ENCODE measurements at places on chromosomes 16 and 17.
A peak's percentile ranks its signal among the peaks of the same experiment; 100 is the strongest.

DNA sequence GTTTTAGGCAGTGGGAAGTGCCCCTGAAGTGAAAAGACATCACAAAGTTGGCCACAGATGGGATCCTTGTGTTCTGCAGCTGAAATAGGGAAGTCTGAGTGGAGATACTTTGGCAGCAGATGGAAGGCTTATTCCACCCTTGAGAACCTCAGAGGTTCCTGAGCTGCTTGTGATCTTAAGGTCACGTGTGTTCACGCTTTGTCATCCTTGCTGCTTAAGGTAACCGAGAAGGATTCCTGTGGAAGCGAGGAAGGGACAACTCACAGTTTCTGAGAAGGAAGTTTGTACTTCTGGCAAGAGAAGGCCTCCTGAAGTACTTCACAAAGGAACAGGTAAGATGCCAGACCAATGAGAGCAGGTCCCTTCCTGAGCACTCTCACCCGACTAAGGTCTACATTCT lies 12.2 kb downstream of the ADAP2 start:
- DNase-seq, result no peak

GRCh38 chr16:81831722-81832126 lies 52.6 kb downstream of the PLCG2 start:
- DNase-seq, result peak; percentile 57

- no peak for DNase-seq
Measured at GRCh38 chr16:46899443-46900143, 15.4 kb downstream of the GPT2 start.

GRCh38 chr17:29451121-29451742 lies 61.1 kb downstream of the TAOK1 start:
- no peak for DNase-seq

GRCh38 chr17:1750628-1751027 lies 8.0 kb downstream of the SERPINF2 start:
- no peak for DNase-seq

DNA sequence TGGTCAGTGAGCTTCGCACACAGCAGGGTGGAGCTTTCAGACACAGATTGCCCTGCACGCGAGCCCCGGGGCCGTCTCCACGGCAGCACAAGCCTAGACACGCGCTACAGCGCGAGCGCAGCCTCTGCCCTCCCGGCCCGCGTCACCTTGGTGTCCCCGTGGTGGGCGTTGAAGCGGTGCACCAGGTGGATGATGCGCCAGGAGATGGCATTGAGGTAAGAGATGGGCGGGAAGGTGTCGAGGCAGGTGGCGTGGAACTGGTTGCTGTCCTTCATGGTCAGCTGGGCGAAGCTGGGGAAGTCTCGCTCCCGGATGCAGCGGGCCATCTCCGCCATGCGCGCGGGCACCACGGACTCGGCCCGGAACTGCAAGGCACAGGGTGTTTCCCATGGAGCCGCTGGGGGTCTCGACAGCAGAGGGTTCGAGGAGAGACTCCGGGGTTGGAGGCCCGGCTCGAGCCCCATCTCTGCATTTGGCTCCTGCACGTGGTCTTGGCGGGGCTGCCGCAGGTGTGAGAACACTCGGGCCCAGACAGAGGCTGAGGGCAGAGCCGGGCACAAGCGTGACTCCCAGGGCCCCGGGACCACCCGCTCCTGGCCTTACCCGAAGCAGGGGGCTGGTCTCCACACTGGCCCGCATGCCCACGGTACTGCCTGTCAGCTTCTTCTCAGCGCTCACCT lies 4.3 kb upstream of the CYBA start:
- DNase-seq, result no peak

GRCh38 chr16:49284962-49285361 lies 3.3 kb upstream of the CBLN1 start:
- no peak for DNase-seq

- DNase-seq, result peak; percentile 25
Measured at GRCh38 chr16:56451753-56452689, 667 bp downstream of the OGFOD1 start.

GRCh38 chr17:44623070-44623725 lies 33.1 kb upstream of the MEIOC start:
- DNase-seq, result no peak

DNA sequence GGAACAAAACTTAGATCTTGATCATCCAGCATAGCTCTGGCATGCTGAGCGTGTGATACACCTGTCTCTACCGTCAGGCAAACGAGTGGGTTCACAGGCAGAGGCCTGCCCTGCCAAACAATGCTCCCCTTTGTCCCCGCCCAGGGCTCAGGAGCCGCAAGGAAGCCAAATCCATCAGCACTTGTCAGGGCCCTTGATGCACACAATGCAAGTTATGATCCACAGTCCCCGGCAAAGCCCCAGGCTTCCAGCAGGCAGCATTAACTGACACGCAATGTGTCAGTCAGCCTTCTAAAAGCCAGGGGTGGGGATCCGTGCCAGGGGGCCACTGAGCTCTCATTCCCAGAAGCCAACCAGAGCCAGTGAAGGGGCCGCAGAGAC lies 460.9 kb downstream of the SLC39A11 start:
- DNase-seq, result no peak

GRCh38 chr17:39775031-39775430 lies 37.3 kb downstream of the GRB7 start:
- DNase-seq, result no peak

DNA sequence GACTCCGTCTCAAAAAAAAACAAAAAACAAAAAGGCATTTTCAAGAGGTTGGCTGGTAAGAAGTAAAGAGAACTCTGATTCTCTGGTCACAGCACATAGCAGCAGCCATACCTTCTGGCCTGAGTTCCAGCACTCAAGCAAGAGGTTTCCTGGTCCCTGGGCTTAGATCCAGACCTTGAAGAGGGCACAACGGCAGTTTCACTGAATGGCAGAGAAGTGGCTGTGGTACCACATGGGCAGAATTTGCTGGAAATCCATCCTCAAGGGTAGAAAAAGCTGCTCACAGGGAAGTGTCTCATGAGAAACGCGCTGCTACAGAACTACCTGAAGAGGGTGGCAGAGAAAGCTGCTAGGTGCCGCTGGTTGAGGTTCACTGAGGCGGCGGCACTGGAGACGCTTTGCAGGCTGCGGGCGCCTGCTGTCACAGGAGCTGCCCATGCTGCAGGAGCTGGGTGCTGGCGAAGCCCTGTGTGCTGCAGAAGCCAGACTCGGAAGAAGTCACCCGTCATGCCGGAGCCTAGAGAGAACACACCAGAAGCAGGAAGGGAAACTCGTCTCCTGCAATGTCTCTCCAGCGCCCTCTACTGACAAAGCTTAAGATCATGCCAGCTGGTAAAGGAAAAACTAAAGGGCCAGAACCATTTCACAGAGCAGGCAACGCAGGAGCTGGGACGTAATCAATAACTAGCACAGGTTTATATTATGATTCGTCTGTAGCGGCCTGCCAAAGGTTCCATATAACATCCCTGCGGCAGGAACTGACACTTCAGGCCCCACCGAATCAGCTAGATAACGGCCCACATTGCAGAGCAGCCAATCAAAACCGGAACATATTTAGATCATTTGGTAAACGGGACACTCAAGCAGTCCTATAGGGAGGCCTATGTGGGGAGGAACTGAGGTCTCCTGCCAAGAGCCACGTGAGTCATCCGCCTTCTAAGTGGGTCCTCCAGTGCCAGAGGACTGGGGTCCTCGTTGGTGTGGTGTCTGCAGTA lies 5.4 kb upstream of the ZNF213 start:
- DNase-seq, result peak; percentile 89

GRCh38 chr16:19138601-19139000 lies 24.8 kb downstream of the ITPRIPL2 start:
- DNase-seq, result no peak

GRCh38 chr16:2856061-2856670 lies 1.8 kb downstream of the PRSS22 start:
- DNase-seq, result peak; percentile 38

GRCh38 chr16:77943801-77944200 lies 78.5 kb upstream of the CLEC3A start:
- DNase-seq, result no peak

- DNase-seq, result no peak
Measured at GRCh38 chr16:58381661-58382060, 10.6 kb upstream of the GINS3 start.

- no peak for DNase-seq
Measured at GRCh38 chr17:17767154-17767869, 69.5 kb downstream of the SREBF1 start.

DNA sequence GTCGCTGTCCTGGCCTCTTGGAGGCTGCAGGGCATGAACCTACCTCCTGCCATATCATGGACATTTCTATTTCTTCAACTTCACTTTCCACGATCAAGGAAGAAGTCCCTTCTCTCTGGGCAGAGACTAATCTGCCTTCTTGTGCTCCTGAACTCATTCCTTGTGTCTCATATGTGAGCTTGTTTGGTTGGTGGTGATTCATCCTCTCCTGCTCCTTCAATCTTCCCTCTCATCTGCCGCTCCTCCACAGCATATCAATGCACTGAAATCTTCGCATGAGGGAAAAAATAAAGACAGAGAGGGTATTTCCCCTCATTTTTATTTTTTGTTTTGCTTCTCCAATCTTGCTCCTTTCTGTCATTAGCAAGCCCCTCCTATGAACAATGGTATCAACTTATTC lies 571.7 kb upstream of the GOT2 start:
- DNase-seq, result no peak

GRCh38 chr16:11497851-11498289 lies 88.8 kb downstream of the LITAF start:
- DNase-seq, result no peak

DNA sequence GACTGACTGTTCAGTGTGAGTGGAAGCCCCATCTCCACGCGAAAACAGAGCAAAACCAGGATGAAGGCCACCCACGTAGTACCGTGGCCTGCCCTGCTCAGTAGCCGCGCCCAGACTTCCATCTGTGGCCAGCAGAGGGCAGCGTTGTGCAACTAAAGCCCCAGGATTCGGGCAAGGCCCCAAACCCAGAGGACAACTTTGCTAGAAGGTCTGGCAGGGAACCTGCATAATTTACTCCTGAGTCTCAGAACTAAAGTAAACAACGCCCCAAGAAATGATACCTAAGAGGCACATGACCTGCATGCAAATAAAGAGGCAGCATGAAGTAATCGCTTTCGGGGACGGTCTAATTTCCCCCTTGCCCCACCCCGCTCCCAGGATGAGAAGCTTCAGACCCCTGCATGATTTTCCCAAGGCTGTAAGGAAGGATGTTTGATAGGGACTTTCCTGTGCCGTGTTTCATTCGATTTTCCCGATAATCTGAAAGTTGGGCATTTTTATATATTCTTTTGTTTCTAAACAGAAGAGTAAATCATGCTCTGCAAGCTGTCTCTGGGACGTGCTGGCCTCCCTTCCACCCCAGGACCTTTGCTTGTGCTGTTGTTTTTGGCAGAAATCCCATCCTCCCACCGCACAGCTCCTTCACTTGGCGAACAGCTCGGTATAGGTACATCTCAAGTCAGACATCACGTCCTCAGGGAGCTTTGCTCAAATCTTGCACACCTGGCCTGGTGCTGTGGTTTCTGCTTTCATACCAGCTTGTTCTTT lies 18.6 kb downstream of the HSBP1 start:
- peak; percentile 86 for DNase-seq

DNA sequence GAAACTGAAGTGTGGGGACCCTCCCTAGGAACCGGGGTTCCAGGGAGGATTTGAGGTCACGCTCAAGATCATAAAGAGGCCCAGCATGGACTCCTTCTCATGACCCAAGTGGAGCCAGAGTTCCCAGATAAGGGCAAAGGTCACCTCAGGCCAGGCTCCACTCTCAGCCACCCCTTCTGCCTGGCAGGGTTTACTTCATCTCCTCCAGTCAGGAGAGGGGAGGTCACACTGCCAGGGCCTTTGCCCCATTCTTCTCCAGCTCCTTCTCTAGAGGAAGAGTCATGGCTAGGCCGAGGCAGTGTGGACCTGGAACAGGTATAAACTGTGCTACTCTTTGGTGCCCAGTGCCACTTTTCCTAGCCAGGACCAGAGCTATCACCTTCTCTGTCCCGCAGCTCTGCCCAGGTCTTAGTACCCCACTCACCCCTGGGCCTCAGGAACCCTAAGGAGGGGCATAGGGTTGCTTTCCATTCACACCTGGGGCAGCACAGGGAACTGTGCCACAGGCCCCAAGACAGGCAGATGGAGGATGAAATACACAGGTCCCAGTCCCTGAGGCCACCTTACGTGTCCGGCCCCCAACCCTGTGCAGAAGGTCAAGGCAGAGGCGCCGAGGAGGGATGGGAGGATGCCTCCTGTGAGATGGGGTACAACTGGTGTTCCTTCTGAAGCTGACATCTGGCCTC lies 879 bp upstream of the ACSF2 start:
- no peak for DNase-seq

- DNase-seq, result peak; percentile 31
Measured at GRCh38 chr17:42577140-42577531, 393 bp downstream of the PSMC3IP start.

DNA sequence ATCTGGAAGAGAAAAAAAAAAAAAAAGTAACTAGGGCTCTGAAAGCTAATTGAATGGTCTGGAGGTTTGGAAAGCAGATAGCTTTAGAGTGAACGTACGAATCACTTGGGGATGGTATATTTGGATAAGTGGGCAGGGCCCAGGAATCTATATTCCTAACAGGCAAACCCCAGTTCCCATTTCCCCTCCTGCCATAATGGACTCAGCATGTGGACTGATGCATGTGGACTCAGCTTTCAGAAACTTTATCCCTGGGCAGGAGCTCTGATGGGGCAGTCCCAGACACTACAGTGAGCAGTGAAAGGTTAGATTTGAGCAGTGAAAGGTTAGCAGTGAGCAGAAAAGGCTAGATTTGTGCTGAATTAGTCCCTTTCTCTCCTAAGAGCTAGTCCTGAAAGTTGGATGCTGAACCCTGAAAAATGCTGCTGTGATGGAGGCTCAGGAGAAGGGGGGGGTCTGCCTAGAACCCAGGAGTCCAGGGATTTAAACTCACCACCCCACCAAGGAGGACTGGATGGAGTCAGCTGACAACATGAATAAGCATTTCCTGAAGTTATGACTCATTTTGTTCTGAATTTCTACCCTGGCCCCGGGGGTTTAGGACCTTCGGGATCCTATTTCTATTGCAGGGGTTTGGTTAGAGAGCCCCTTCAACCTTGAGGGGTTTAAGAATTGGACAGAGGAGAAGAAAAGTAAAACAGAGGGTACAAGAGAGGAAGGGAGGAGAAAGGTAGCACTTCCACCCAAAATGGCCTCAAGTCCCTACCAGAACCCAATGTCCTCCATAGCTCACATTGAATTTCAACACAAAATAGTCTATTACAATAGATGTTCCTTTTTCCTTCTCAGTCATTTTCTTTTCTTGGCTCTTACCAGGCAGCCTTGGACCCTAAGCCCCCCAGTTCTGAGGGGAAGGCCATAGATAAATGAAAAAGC lies 10.3 kb upstream of the FZD2 start:
- DNase-seq, result no peak

GRCh38 chr17:60481604-60482003 lies 44.4 kb downstream of the APPBP2 start:
- DNase-seq, result no peak
